ENCODE measurements at places on chromosomes 16 and 17.
A peak's percentile ranks its signal among the peaks of the same experiment; 100 is the strongest.

DNA sequence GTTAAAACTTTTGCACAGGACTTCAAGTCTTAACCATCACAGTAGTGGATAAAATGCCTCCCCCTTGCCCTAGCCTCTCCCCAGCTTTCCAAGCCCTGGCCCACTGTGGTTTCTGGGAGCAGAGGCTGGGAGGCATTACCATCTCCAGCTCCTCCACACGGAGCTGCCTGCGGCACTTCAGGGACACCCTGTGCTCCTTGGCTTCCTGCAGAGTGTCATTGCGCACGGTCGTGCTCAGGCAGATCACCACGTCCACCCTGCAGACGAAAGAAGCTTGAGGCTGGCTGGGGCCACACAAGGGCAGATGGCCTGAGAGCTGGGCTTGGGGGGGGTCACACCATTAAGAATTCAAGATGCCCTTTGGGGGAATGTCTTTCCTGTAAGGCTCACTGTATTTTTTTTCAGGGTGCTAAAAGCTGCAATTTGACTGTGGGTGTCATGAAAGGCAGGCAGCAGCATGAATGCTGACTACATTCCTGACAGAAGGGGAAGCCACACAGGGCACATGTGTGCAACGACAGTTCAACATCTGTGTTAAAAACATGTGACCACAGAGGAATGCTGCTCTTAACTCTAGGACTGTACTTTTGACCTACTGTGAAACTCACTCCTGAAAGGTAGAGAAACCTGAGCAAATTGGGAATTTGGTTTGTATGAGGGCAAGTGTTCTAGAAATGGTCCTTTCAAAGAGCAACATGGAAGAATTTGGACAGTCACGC is 47.7 kb upstream of the CLEC18B start:
- DNase-seq: no peak

GRCh38 chr16:70304892-70305448 is 6.0 kb downstream of the DDX19B start:
- DNase-seq: no peak

- no peak for DNase-seq
Measured at GRCh38 chr16:29645694-29646187, 17.3 kb upstream of the SPN start.

GRCh38 chr16:88870608-88871348 is 4.3 kb upstream of the PABPN1L start:
- peak; percentile 76 for DNase-seq

DNA sequence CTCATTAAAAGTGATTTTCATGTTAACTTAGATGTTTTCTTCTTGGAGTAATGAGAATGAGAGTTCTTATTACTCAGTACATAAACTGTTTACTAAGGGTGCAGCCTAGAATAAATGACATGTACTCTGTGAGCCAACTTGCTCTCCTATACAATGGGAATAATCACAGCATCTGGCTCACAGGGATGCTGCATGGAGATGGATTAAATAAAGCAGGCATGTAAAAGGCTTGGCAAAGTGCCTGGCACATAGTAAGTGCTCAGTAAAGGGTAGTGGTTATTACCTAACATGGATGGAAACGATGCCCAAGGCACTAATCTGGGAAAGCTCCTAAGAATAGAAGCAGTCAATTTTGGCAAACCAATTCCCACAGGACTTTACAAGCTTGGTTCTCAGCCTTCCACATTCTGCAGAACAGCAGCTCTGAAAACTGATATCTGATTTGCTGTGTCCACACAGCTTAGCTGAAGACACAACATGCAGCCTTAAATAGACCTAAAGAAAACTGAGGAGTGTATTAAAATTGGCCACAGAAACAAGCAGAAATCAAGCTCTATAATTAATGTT is 176.1 kb downstream of the ABCC12 start:
- no peak for DNase-seq

DNA sequence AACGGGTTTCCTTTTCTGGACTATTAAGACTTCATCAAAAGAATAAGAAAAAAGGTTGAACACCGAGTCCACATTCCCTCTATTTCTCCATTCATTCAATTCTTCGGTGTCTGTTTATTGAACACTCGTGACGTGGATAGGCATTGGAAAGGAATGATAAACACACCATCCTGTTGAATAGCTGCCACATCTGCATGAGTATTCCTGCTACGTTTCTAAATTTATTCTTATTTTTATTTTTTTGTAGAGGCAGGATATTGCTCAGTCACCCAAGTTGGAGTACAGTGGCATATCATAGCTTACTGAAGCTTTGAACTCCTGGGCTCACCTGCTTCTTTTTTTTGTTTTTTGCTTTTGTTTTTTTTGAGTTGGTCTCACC is 80.8 kb upstream of the CIBAR2 start:
- no peak for DNase-seq

GRCh38 chr17:82355770-82356427 is 3.1 kb upstream of the TEX19 start:
- no peak for DNase-seq

DNA sequence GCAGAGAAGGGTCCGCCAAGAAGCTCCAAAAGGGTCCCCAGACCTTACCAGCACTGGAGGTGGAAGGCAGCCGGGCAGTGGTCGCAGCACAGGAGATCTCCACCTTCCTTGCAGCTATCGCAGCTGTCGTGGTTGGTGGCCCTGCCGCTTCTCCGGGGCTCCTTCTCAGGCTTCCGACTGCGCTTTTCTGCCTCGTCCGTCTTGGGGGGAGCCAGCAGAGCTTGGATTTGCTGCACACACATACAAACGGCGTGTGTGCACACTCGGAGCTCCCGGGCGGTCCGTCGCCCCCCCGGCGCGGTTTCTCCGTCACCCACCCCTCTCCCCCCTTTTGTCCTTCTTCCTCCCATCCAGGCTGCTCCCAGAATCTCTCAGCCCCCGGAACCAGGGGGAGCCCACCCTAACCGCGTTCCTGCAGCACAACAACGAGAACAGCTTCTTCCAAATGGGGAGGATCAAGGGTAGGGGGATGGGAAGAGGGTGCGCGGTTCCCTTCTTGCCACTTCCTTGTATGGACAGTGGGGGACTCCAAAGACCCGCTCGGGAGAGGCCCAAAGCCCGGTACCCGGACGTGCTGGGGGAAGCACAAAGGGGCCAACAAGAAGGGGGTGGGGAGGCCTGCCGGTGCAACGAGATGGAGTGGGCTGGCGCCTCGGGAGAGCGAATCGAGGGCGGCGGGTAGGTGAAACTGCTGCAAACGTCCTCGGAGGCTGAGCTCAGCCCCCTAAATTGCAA is 1.1 kb downstream of the PHF12 start:
- DNase-seq: peak; percentile 35

DNA sequence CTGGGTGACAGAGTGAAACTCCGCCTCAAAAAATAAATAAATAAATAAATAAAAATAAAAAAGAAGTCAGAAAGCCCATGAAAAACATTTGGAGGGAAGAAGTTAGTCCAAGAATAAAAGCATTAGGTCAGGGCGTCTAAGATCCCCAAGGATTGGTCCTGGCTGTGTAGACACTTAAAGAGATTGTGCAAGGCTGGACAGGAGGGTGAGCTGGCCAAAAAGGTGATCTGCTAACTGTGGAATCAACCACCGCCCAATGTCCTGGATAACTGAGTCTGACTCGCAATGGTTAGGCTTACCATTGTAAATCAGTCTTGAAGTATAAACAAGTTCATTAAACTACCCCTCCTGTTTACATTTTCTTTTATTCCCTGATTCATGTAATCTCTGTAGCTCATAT is 8.8 kb upstream of the ABCA8 start:
- no peak for DNase-seq

- no peak for DNase-seq
Measured at GRCh38 chr17:77698903-77699623, 259.4 kb upstream of the TNRC6C start.

GRCh38 chr17:17503566-17504130 is 7.5 kb upstream of the RASD1 start:
- no peak for DNase-seq

DNA sequence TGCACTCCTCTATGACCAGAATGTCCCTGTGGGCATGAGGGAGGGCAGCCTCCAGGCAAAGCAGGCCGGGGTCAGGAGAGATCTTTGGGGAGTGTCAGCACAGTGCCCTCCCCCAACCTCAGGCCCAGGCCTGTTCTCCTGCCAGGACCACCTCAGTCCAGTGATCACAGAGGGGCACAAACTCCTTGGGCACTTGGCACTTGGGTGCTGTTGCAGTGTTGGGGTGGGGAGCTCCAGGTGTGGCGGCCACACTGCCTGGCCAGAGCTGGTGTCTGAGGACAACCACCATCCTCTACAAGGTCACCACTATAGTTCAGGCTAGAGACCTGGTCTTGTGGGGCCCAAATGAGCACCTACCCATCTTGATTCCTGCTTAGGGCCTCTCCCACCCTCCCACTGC is 37.2 kb downstream of the SMPD3 start:
- no peak for DNase-seq

GRCh38 chr16:86806838-86807351 is 228.5 kb downstream of the FOXL1 start:
- no peak for DNase-seq

DNA sequence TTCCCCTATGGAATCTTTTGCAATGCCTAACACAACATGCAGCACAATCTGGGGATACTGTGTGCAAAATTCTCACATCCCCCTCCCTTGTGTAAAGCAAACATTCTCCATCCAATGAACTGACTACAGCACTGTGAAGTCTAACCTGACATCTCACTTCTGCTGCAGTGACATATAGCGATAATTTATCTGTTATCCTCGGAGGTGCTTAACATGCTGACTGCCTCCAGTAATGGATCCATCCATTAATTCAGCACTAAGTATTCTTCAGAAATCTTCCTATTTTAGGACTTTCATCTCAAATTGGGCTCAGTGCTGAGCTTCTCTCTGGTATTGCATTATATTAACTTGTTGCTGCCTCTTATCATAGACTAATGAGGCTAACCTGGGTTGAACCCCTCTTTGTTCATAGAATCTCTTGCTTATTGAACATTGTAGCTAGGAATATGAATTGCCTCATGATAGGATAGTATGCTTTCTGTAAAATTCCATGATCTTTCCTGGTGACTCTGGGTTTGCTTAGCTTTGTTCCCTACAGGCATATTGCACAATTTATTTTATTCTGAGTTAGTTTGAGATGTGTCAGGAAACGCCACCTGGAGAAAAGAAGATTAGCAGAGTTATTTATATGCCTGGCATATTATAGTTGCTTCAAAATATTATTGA is 187.9 kb downstream of the CNTNAP4 start:
- DNase-seq: no peak

DNA sequence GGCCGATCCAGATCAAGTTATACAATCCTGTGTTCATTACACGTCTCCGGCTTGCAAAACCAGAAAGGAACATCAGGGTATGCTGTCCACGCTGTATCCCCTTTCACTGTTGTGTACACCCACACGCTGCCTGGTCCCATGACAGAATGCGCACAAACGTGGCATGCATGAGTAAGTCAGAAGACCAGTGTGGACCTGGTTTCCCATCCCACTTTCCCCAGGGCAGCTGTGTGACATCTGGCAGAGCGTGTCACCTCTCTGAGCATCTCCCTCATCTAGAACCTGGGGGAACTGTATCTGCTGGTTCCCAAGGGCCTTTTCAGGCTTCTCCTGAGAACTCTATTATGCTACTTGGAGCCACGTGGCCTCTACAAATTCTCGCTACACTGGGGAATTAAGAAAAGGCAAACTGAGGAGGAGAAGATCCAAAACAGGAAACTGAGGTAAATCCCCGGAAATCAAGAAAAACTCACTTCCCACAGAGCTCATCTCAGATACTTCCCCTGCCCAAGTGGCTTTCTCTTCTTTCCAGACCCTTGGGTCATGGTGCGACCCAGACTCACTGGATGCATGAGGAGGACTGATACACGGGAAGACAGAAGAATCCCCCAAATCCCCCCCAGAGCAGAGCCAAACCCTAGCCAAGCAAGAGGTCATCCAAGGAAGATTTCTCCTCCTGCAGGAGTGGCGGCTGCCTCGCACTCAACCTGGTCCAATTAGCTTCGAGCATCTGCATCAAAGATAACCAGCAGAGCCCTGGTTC is 139.3 kb downstream of the GAS7 start:
- no peak for DNase-seq

GRCh38 chr16:90022209-90023077 is 3.2 kb upstream of the DBNDD1 start:
- peak; percentile 62 for DNase-seq

DNA sequence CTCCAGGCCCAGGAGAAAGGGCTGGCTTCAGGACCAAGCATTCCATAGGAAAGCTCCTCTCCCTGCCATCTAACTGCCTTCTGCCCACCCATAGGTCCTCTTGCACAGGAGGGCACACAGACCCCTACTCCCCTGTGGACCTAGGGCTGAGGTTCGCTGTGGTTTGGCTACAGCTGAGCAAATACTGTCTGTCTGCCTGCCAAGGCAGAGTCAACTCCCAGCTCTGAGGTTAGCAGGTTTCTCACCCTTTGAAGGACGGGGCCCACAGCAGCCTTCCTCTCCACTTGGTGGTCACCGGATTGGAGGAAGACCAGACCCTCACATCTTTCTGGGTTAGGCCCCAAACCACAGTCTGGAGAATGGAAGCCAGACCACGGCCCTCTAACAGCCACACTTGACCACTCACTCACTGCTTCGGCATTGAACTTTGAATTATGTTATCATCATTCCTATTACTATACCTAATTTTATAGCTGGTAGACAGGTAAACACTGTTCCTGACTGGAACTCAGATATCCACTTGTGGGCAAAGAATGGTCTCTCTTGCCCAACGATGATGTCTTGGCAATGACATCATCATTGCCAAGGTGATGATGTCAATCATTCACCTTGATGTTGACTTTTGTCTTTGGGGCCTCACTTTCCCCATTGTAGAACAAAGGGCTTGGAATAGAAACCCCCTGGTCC is 14.2 kb downstream of the CBX4 start:
- no peak for DNase-seq

GRCh38 chr16:58377932-58378331 is 14.3 kb upstream of the GINS3 start:
- no peak for DNase-seq

DNA sequence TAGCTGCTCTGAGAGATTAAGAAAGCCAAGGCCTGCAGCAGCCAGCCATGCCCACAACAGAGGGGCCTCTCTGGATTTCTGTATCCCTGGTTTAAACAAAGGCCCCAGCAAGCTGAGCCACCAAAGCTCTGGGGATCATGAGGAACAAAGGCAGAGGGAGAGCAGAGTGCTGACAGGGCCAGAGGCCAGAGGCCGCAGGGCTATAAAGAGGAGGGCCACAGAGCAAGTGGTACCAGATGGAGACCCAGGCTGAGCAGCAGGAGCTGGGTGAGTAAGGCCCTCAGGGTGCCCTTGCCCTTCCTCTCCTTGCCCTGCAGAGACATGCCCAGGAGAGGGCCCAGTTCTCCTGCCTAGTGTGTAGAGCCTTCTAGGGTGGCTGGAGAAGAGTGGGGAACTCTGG is at the start of gene CRYBA1:
Gene CRYBA1, plus strand, starts transcription at position 232 of the 400 bp plus-strand sequence. Its CDS starts 5 bp downstream, at position 237.
- no peak for DNase-seq

DNA sequence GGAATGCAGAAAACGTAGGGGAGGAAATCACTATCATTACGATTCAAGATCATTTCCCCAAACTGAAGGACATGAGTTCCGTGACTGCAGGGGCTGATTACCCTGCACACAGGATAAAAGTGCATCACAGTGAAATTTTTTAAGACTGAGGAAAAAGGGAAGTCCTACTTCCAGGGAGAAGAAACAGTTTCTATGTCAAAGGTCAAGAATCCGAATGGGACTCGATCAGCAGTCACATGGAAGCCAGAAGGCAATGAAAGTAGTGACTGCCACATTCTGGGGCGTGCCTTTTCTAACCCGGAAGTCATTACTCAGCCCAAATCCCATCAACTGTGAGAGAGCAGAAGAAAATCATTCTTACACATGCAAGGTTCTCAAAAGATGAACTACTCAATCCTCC is 12.1 kb downstream of the ZZEF1 start:
- no peak for DNase-seq

Measured in NCI-H524 treated with DMSO at 0.1 percent for 48 hours (cell line).